Mesenteric fat pad (tissue), 1 donor: ENCODE measurements at places on chromosomes 2 and 18.

DNA sequence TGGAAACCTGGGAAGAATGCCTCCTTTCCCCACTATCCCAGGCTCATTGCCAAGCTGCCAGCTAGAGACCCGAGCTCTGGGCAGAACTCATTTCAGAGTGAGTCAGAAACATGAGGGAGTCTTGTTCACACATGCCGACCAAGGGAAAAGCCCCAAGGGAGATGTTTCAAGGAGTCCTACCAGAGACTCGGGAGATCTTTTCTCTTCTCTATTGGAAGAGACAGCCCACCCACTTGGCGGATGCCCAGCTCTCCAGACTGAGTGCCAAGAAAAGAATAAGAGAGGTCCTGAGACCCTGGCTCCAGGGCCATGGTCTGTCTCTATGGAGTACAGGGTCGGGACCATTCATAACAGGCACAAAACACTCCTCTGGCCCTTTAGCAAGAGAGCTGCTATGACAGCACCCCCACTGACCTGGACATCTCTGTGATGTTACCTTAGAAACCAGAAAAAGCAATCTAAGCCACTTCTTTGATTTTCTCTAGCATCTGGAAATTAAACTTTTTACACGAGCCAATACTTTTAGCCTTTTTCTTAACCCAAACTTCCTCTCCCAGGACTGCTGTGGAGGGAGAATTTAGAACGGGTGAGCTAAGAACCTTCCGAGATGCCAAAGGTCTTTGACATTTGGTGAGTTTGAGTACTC is 18.5 kb upstream of the IGFBP5 start:
- DNase-seq, result peak; percentile 85

DNA sequence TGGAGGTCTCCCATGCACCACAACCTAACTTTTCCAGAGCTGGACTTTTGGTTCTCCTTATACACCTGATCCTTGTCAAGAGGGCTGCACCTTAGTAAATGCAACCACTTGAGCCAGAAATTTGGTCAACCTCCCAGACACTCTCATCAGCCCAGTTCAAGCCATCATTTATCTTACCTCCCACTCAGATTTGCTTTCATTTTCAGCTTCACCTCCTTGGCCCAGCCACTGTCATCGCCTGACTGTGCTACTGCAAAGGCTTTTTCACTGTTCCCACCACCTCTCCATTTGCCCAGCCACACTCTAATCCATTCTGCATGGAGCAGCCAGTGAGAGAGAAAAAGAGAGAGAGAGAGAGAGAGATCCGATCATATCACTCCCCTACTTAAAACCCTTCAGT is 112.4 kb upstream of the DDX18 start:
- no peak for DNase-seq

DNA sequence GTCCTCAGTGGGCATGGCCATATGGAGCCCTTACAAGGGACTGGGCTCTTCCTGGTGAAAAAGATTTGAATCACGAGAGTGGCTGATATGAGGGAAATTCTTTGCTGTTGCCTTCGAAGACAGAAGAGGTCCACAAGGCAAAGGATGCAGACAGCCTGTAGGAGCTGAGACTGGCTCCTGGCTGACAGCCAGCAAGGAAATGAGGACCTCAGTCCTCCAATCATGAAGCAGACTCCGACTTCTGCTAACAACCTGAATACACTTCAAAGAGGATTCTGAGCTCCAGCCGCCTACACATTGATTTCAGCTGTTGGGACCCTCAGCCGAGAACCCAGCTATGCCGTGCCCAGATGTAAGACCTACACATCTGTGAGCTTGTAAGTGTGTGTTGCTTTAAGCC is 3.0 kb upstream of the ST8SIA5 start:
- DNase-seq, result no peak

DNA sequence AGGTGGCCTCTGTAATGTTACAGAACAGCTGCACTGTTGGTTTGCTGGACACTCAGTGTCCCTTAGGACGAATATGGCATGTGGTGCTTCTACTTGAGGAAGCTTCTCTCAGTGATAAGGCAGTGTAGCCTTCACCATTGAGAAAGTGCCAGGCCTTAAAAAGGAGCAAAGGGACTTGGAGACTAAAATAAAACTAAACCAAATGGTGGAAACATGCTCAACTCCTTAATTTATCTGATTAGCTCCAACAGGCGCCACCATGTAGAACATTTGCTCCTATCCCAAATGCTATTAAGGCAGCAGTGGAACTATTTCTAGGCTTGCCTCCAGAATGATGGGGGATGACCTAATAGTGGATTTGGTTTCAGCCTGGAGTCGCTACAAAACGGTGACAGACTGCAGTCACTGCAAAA is 77.5 kb upstream of the MYL1 start:
- DNase-seq, result no peak

GRCh38 chr2:11729362-11730212 is 16.8 kb upstream of the LPIN1 start:
- DNase-seq, result no peak

- no peak for DNase-seq
Observed at GRCh38 chr2:173567493-173567892, 212.8 kb downstream of the CDCA7 start.

DNA sequence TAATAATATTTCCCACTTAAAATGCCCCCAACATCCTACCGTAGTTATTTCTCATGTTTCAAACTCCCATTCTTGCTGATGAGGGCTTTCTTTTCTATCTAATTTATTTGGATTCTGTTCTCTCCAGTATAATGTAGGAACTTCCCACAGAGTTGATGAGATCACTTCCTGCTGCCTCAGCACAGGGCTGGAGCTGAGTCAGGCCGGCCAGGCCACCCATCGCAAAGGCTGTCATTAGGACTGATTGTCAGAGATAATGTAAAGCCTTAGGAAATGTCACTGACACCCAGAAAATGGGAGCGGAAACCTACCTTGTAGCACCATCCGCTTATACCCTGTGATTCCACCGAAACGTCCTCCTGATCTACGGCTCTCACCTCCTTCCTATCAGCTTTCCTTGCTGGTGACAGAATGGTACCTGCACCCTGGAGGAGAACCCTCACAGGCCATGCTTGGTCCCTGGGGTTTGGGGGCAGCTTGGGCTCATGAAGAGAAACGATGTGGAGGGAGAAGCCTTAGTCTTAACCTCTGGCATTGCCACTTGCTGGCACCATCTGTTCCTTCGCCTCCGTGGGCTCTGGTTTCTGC is 672.8 kb upstream of the ID2 start:
- DNase-seq, result no peak

GRCh38 chr2:126982935-126983334 is 84.2 kb downstream of the TEX51 start:
- DNase-seq, result no peak

DNA sequence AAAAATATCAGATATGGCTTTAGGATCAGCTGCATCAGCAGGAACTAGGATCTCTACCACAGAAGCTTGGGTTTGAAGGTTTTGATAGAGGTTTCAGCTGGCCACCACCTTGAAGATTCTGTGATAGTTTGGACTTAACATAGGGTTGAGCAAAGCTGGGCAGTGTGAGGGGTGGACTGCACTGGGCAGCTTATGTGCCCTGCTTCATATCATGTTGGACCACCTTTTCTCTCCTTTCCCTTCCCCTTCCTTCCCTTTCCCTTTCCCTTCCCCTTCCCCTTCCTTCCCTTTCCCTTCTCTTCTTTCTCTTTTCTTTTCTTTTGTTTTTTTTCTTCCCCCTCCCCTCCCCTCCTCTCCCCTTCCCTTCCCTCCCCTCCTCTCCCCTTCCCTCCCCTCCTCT is 196.3 kb upstream of the CXCR4 start:
- DNase-seq, result no peak

GRCh38 chr18:11925800-11926481 is 17.8 kb upstream of the MPPE1 start:
- no peak for DNase-seq
